ENCODE measurements at places on chromosomes 6 and 20. TPM values are rescaled to one million over a fixed set of nuclear protein-coding genes. Genes with fewer than 3 reads are reported as not detected.

- DNase-seq = peak; percentile 20
These were observed 41.8 kb upstream of the FOXO3 start for GRCh38 chr6:108518714-108519576.

GRCh38 chr6:121652726-121653623, 217.5 kb downstream of the GJA1 start:
- DNase-seq = no peak

- no peak for DNase-seq
These were observed 48.6 kb downstream of the DTNBP1 start for GRCh38 chr6:15614277-15614676.

DNA sequence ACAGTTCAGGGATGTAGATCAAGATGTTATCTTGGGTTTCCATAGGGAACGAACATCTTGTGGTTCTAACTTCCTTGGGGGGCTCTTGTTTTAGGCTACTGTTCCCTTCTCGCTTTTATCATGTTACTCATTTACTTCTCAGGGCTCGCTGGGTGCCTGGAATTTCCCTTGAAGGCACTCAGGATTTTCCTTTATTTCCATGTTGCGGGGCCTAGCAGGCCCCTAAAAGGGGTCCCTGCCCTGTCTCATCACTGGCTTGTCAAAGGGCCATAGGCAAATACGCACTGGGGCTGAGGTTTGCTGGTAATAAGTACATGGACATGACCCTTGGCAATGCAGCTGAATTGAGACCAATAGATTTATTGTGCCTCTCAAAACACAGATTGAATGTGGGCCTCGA, 262.3 kb downstream of the CDH4 start:
- DNase-seq = no peak

DNA sequence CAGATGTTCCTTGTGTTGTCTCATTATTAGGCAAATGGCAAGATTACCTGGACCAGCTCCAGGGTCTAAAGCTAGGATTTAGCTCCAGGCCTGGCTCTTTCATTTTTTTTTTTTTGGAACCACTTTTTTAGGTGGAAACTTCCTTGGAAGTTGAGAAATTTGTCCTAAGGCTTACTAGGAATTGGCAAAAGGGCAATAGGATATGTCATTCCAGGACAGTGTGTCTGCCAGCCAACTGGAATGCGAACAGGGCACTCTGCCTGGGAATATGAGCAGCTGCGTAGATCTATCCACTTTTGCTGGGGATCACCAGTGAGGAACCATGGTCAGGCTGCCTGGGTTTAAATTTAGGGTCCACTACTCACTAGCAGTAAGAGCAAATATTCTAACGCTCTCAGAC, 304.0 kb downstream of the TSHZ2 start:
- DNase-seq = no peak

DNA sequence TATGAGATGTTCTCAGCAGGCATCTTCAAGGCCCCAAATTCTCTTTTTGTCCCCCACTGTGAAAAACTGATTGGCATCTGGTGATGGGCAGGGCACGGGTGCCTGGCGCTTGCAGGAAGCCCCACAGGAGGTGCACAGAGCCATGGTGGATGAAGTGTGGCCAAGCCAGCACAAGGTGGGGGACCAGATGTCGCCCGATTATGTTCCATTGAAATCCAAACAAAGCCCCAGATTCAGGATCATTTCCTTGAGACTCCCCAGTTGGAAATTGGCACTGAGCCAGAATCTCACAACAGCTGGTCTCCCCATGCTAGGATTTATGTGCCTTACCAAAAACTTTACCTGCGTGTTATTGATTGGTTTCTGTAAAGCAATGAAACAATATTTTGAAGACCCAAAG, 186.1 kb downstream of the ADAT2 start:
- no peak for DNase-seq

DNA sequence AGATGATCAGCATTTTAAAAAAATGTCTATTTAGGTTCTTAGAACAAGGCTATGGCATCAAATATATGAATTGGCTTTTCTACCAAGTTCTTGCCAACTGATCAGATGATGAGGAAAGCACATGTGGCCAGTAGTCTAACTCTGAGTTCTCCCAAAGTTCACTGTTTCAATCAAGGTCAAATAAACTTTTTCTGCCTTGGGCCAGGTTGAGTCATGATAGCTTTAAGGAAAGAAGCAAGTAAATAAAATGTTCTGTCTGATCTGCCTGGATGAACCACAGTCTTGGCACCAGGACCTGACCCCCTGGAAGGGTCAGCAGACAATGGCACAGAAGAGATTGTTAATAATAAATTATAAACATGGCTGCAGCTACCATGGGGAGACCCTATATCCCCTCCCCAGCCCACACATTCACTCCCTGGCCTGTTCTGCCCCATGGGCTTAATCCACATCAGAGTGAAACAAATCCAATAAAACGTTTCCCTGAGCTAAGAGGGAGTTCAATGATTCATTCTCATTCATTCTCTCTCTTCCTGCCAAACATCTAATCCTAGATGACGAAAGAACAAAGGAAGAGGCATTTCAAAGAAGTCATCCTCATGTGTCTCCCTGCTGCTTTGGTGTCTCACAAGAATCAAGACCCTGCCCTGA, 661.6 kb downstream of the DHX35 start:
- DNase-seq = no peak

DNA sequence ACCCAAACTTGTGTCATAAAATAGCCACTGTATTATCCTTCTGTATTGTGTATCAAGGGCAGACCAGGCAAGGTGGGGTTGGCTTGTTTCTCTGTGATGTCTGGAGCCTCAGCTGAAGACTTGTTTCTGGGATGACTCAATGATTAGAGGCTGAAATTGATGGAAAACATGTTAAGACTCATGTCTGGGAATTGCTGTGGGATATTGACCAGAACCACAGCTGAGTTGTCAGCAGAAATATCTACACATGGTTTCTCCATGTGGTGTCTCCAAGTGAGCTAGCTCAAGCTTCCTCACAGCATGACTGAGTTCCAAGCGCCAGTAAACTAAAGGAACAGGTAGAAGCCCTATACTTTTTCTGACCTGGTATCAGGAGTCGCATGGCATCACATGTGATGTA, 128.5 kb upstream of the SYNDIG1 start:
- no peak for DNase-seq

- DNase-seq = no peak
These were observed 250.3 kb downstream of the TTLL2 start for GRCh38 chr6:167575158-167575696.

DNA sequence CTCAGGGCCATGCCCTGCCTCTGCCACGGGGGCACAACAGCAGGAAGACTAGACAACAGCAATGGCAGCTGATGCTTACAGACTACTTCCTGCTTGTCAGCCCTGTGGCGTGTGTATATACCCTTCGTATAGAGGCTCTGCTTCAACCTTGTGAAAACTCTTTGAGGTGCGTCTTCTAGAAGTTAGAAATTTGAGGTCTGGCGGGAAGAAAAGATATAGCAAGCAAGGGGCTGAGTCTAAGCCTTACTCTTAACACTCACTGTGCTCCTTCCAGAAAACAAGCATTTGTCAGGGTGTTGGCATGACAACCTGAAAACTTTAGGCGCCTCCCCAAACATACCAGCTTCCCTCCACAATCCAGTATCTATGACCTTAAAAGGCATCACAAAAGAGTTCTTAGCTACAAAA, 33.3 kb downstream of the JPH2 start:
- peak; percentile 24 for DNase-seq

GRCh38 chr6:165987483-165988301, 180.0 kb downstream of the TBXT start:
- DNase-seq = no peak

- no peak for DNase-seq
These were observed 320.2 kb upstream of the SULF2 start for GRCh38 chr20:48105526-48105925.

GRCh38 chr20:13337090-13337784, 116.2 kb downstream of the ISM1 start:
- DNase-seq = no peak

DNA sequence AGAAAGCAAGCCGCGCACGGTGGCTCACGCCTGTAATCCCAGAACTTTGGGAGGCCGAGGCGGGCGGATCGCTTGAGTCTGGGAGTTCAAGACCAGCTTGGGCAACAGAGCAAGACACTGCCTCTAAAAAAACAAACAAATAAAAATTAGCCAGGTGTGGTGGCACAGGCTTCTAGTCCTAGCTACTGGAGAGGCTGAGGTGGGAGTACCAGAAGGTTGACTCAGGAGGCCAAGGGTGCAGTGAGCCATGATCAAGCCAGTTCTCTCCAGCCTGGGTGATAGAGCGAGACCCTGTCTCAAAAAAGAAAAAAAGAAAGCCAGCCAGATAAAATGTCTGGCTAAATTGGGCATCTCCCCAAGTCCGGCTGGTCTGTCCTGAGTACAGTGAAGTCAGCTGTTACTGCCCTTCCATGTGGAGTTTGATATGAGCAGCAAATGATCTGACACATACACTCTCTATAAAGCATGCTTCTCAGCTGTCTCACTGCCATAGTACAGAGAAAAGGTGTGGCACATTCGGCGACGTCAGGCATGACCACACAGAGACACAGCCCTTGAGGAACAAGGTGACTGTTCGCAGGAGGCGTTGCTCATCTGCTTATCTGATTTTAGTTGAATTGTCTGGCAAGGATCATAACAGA, 13.0 kb downstream of the CD83 start:
- no peak for DNase-seq

- no peak for DNase-seq
These were observed 797 bp upstream of the ZNF133 start for GRCh38 chr20:18287546-18287914.

DNA sequence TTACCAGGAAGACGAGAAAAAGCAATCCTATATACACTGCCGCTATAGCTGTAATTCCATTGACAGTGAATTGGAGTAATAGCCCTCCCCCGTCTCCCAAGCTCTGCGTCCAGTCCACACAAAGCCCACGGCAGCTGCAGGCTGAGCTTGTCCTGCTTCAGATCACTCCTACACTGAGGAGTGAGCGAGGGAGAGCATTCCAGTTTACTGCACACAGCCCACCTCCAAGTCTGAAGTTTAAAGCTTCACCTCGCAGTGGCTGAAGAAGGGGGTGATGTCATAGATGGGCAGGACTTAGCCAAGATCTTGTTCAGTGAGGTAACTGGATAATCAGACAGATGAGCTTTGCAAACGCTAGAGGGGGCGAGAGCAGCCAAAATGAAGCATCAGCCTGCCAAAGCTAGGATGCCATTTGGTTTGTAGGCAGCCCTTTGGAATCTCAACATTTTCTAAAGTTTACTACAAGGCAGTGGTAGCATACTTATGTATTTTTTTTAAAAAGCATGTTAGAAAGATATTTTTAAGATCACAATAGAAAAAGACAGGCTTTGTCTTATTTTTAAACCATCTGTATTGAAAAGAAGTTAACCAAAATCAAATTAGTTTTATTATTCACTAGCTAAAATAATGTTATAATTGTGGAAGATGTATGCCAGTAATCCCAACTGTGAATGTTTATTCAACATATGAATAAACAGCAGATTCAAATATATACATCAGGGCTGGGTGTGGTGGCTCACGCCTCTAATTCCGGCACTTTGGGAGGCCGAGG, at the start of gene FLRT3:
Gene FLRT3 (minus strand): TSS at position 213 of the 772 bp plus-strand sequence. CDS start 10,106 bp downstream, outside the sequence.
- no peak for DNase-seq

DNA sequence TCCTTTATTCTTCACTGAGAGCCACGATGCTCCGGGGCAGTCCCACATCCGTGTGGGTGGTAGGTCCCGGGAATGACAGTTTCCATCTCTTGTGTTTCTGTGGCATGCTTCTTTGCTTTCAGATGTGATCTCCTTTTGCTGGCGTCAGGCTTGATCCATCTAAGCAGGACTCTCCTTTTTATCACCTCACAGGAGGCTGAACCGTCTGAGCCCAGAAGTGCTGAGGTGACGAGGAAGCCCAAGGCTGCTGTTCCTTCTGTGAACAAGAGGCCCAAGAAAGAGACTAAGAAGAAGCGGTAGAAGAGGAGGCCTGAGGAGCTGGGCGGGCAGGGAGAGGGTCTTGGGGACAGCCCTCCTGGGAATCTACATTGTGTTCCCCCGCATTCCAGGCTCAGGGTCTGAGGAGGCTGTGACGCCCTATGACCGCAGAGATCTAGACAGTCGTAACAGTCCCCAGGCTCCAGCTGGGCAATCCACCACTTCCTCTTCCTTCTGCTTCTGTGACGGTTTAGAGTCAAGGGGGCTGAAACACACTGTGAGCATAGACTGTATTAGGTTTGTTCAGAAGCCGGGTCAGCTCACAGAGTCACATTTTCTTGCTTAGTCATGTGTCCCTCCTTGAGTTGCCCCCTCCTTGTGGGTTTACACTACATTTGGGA, 26.8 kb downstream of the MANBAL start:
- DNase-seq = peak; percentile 46

DNA sequence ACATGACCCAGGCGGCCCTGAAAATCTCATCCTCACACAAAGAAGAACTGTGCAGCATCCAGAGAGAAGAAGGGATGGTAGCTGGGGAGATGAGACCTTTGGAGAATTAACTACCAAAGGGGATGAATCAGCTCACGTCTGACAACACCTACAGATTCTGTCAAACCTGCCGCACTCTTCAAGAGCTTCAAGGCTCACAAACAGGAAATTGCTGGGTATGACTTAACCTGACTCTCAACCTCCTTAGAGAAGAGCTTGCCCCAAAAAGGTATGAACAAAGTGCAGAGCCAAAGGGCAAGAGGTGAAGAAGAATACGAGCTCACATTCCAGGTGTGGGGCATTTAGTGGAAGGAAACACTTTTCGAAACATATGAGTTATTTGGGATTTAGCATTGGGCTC, 139.8 kb downstream of the BACH2 start:
- peak; percentile 65 for DNase-seq

DNA sequence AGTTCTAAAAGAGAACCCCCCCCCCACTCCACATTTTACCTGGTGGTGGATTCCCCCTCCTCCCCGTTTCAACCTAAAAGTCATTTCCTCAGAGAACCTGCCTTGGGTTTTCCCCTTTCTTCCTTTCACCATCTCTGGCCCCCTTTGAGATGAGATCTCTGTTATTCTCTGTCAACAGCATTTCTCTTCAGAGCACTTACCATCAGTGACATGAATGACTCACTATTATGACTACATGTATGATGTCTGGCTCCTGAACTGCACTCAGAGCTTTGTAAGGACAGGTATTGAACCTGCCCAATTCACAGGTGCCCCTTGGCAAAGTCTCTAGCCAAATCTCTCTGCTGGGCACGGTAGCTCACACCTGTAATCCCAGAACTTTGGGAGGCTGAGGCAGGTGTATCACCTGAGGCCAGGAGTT, 61.4 kb upstream of the JARID2 start:
- DNase-seq = no peak

- DNase-seq = no peak
These were observed 1.3 kb upstream of the NR2E1 start for GRCh38 chr6:108164543-108164814.

- no peak for DNase-seq
These were observed 5.1 kb downstream of the HEY2 start for GRCh38 chr6:125754566-125754965.

GRCh38 chr6:25649611-25650010, 2.4 kb upstream of the SCGN start:
- no peak for DNase-seq

The BPIFB1 gene
- not detected for total RNA-seq

The SIRPG gene
- 82.6 TPM for total RNA-seq

The PHF20 gene
- total RNA-seq = 49.0 TPM

The CRISP3 gene
- total RNA-seq = not detected

The GJA1 gene
- total RNA-seq = not detected

The COL12A1 gene
- total RNA-seq = not detected

The TMEM200A gene
- total RNA-seq = 3.1 TPM

The SCRT2 gene
- total RNA-seq = not detected

The F13A1 gene
- not detected for total RNA-seq

The SLC17A3 gene
- 0.75 TPM for total RNA-seq

The LHFPL5 gene
- total RNA-seq = not detected

Measured in activated CD4-positive, alpha-beta T cell treated with anti-CD3 and anti-CD28 coated beads, Interleukin-2, amount 10 ng/mL, durations not matched to agents 7 days and 5 days (primary cell).